ENCODE measurements at places on chromosomes 7 and 10.

DNA sequence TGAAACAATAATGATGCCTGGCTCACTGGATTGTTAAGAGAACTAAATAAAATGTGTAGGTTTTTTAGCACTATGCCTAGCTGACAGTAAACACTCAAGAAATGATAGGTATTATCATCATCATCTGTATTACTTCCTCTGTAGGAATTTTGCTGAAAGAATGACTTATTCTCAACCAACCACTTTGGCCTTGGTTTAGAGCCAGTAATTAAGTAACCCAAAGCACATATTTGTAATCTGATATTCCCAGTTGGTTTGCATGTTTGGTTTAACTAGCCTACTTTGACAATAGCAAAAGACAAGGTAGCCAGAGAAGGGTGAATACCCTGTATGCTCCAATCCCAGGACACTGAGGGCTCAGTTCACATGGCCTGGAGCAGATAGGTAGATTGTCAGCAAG is 34.4 kb downstream of the BCAP29 start:
- no peak for DNase-seq

- no peak for DNase-seq
Measured at GRCh38 chr7:70704831-70705346, 427.1 kb upstream of the GALNT17 start.

DNA sequence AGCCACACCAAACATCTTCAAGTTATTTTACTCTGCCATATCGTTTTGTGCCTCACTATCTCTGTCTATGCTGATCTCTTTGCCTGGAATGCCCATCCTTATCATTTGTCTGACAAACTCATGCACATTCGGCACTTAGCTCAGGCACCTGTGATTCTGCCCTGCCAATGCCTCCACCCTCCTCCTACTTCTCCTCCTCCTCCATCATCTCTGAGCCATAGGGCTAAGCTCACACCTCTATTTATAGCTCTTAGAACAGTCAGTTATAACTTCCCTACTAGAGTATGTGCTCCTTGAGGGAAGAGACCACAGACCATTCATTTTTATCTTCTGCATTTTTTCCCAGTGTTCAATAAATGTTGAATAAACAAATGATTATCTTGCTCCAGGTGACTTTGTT is 51.2 kb upstream of the CDK13 start:
- no peak for DNase-seq

GRCh38 chr10:124062390-124062789 is 31.0 kb downstream of the CHST15 start:
- no peak for DNase-seq

GRCh38 chr10:78175444-78176015 is 141.9 kb downstream of the RPS24 start:
- no peak for DNase-seq

DNA sequence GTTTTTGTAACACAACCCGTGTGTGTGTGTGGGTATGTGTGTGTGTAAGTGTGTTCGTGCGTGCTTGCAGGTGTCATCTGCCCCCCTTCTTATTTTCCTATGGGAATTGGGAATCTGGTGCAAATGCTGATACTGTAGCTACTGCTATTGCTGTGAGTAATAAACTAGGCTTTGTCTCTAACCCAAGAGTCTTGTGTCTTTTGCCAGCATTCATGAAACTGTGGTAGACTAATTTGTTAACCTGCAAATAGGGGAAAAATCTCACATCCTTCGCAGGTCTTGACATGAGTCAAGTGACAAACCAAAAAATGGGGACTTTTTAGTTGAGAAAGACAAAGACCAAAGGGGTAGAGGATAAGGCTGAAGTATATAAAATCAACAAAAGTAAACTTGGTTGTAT is 57.9 kb upstream of the FAM133B start:
- no peak for DNase-seq

DNA sequence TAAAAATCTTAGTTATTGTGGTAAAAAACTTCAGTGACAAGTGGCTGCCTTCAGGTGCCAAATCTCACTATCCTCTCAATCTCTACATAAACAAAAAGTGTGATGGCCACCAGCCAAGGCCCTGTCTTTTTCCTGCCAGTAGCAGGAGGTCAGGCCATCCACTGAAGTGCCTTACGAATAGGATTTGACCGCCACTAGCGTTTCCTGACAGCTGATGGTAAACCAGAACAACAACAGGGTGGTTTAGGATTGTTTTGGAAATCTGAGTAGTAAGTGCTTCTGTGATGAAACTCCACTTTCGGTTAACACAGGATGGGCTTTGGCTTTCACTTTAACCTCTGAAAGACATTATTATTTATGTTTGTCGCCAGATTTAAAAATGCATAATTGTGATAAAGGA is 55.7 kb upstream of the OGDHL start:
- DNase-seq = no peak

DNA sequence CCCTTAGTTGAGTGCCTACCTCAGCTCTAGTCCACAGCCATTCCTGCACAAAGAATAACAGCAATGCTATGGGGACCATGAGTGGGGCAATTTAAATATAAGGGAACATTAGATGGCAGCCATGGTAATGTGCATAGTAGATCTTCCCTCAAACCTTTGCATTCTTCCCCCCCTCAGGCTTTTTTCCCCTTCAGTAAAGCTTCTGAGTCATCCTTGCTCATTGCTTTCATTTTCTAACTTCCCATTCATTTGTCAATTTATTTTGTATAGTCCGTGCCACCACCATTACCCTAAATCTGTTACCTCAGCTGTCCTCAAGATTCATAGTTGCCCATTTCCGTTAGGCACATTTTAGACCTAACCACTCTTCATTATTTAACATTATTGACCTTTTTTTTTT is 10.7 kb downstream of the HECTD2 start:
- no peak for DNase-seq

GRCh38 chr7:92849322-92849721 is 12.9 kb upstream of the CDK6 start:
- DNase-seq = no peak

DNA sequence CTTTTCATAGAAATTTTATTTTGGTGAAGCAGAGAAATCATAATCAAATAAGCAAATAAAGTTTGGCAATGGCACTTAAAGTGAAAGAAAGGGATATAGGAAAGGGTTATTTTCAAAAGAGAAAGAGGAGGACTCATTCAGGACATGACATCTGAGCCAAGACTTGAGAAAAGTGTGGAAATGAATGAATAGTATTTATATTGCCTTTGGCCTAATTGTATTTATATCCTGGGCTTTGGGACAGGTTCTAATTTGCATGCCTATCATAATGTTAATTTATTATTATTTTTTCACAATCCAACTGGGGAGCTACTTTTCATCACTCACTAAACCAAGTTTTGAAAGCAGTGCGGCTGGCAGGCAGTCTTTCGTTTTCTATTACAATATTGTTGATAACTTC is 376.8 kb downstream of the HGF start:
- no peak for DNase-seq

- DNase-seq = no peak
Measured at GRCh38 chr10:1157615-1157933, 101.4 kb downstream of the WDR37 start.

DNA sequence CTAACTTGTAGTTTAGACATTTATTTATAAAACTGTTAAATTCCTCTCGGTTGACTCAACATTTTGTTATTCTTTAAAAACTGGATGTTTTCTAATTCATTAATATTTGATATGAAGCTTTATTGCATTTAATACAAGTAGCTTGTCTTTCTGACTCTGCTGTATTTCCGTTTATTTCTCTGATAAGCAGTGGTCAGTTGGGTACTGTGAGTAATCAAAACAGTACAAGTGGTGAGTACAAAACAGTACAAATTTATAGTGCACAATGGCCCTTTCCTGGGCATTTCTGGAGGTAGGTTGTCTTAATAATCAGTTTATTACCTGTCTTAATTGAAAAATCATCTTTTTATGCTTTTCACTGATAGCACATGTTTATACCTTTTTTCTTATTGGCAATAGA is 182.7 kb downstream of the CCSER2 start:
- no peak for DNase-seq

All from hematopoietic multipotent progenitor cell (in vitro differentiated cells).